ENCODE measurements at places on chromosomes 12 and 14. TPM values are rescaled to one million over a fixed set of nuclear protein-coding genes. Genes with fewer than 3 reads are reported as not detected.

OR4K17 gene
- not detected for total RNA-seq

LGR5 gene
- total RNA-seq, result 2.2 TPM

KRT3 gene
- not detected for total RNA-seq

ACSS3 gene
- total RNA-seq, result 18.0 TPM

ERBB3 gene
- total RNA-seq, result 0.10 TPM

GPR68 gene
- 1.4 TPM for total RNA-seq

RHEBL1 gene
- 0.59 TPM for total RNA-seq

GALNT9 gene
- total RNA-seq, result 0.86 TPM

CABP1 gene
- 21.4 TPM for total RNA-seq

KLHDC1 gene
- total RNA-seq, result 3.4 TPM

GNG2 gene
- total RNA-seq, result 43.6 TPM

CORO1C gene
- 269 TPM for total RNA-seq

KLRC4 gene
- not detected for total RNA-seq

PLEKHH1 gene
- total RNA-seq, result 0.20 TPM
